ENCODE measurements at places on chromosomes 1 and 21.

GRCh38 chr1:231828182-231828920 lies 201.8 kb downstream of the DISC1 start:
- DNase-seq, result no peak

DNA sequence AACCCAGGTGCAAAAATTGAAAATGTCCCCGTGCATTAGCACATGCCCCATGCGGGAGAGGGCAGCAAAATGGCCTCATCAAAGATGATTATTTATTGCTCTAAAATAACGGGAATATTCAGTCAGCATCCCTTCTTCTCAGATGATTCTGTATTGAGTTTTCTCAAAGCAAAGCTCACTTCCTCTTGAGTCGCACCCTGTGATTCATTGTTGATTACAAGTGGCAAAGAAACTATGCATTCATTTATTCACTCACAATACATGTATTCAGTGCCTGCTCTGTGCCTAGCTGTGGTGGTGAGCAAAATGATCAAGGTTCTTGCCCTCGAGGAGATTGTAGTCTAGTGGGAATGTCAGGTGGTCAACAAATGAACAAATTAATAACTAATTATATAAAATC lies 226.0 kb upstream of the KAZN start:
- no peak for DNase-seq

GRCh38 chr1:56034847-56035481 lies 544.4 kb downstream of the PLPP3 start:
- DNase-seq, result no peak

GRCh38 chr1:177965293-177965692 lies 4.6 kb downstream of the SEC16B start:
- DNase-seq, result no peak

GRCh38 chr1:53023546-53023945 lies 38.5 kb upstream of the PODN start:
- no peak for DNase-seq

DNA sequence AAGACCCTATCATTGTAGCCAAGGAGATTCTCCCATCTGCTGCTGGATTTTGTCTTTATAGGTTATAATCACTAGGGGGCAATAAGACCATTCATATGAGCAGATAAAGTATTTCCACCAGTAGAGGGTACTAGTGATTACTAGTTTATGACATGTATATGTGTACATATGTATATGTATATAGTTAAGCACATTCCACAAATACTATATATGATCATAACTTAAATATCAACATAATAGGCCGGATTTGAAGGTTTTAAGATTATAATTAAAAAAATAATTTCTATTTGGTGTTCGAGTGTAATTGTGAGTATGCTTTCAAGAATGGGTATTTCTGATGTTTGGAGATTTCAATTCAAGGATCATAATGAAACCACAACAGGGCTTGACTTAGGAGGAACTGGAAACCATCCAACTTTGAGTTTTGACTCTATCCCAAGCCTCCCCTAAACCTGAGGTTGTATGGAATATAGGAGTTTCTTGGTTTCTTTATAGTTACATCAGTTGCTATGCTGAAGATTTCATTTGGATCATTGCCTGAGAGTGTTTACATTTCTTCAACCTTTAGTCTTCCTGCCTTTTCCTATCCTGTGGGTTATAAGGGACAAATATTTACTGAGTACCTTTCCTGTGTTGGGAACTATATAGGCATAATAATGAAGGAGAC lies 16.9 kb downstream of the TCEANC2 start:
- peak; percentile 23 for DNase-seq

DNA sequence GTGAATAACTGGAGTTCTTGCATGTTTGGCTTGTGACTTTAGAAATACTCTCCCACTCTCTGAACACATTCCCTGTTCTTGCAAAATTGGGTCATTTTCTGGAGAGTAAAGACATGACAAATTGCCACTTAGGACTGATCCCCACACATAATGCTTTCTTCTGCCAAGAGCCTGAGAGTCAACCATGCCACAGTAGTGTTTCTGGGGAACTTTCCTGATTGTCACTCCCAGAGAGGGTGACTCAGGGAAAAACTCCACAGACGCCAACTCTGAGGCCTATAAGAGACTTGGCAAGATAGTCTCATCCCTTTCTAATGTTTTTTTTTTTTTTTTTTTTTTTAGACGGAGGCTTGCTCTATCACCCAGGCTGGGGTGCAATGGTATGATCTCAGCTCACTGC lies 157.8 kb downstream of the ATG4C start:
- no peak for DNase-seq

- no peak for DNase-seq
These were observed 129.8 kb upstream of the CHODL start for GRCh38 chr21:18114810-18115209.

- no peak for DNase-seq
These were observed 12.2 kb downstream of the ZNF697 start for GRCh38 chr1:119635811-119636390.

GRCh38 chr1:227944090-227944930 lies 3.4 kb downstream of the WNT9A start:
- DNase-seq, result no peak

DNA sequence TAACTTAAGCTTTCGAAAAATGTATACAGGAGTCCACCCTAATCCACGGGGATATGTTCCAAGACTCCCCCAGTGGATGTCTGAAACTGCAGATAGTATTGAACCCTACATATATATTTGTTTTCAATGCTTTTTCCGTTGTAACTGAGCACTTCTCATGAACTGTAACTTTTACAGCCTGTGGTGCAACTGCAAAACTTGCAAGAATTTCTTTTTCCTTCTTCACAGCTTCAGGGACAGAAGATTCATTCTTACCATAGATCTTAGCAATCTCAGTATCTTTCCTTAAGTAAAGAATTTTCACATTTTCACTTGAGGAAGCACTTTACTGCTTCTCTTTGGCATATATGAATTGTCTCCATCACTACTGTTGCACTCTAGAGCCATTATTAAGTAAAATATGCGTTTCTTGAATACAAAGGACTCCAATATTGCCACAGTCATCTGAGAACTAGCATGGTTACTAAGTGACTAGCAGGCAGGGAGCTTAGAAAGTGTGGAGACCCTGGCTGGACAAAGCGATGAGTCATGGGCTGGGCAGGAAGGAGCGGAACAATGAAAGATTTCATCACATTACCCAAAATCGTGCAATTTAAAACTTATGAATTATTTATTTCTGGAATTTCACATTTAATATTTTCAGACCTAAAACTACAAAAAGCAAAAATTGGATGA lies 14.1 kb downstream of the DPYD start:
- no peak for DNase-seq

DNA sequence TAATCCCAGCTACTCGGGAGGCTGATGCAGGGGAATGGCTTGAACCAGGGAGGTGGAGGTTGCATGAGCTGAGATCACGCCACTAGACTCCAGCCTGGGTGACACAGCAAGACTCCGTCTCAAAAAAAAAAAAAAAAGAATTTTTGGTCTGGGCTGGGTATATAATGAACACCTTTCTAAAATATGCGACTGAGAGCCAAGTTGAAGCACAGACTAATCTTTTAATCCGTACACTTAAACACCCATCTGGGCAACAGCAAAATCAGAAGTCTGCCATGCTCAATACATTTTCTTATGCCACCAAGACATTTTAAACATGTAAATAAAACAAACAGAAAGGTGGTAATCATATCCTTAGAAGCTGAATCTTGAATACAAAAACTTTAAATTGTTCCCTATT lies 31.6 kb upstream of the ABCB10 start:
- DNase-seq, result no peak

DNA sequence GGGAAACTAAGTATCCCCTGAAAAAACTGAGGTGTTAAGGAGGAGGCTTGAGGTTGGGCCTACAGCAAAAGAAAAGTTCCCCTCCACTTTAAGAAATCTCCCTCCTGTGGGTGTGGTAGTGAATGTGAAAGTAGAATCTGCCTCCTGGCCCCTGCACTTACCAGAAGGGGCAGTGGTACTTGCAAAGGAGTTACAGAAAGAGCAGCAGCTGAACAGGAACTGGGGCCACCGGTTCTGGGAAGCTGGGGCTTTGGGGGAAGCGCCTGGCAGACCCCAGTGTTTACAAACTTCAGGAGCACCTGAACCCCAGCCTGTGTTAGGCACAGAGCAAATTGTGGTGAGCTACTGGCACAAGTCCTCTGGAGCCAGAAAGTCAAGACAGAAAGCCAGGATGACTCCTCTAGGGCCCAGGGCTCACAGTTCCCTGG lies 250.2 kb upstream of the FGGY start:
- DNase-seq, result peak; percentile 46

DNA sequence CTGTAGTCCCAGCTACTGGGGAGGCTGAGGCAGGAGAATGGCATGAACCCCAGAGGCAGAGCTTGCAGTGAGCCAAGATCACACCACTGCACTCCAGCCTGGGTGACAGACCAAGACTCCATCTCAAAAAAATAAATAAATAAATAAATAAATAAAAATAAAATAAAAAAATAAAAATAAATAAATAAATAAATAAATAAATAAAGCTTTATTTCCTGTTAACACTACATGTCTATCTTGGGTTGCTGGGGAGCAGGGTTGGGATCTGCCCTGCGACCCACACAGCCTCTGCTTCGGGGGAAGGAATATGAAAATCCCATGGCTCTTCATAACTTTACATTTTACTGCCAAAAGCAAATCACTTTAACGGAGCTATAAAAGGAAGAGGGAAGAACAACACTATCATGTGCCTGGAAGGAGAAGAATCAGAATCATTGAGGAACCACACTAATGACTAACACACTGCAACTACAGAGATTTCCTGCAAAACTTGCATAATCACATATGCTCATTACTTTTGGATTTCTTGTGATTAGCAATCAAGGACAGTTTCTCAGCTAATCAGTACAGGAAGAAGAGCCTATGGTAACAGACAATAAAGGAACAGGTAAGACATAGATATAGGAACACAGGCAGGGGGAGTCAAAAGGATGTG lies 72.8 kb upstream of the CD55 start:
- no peak for DNase-seq

DNA sequence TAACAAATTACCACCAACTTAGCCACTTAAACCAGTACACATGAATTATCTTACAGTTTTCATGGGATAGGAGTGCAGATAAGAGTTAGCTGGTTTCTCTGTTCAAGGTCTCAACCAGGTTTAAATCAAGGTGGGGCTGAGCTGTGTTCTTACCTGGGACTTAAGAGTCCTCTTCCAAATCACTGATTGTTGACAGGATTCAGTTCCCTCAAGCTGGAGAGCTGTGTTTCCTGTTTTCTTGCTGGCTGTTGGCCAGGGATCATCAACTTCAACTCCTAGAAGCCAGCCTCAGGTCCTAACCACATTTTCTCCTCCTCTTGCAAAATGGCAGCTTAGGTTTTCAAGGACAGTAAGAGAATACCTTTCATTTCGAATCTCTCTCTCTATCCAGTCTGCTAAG lies 123.8 kb upstream of the CHRM3 start:
- DNase-seq, result no peak

DNA sequence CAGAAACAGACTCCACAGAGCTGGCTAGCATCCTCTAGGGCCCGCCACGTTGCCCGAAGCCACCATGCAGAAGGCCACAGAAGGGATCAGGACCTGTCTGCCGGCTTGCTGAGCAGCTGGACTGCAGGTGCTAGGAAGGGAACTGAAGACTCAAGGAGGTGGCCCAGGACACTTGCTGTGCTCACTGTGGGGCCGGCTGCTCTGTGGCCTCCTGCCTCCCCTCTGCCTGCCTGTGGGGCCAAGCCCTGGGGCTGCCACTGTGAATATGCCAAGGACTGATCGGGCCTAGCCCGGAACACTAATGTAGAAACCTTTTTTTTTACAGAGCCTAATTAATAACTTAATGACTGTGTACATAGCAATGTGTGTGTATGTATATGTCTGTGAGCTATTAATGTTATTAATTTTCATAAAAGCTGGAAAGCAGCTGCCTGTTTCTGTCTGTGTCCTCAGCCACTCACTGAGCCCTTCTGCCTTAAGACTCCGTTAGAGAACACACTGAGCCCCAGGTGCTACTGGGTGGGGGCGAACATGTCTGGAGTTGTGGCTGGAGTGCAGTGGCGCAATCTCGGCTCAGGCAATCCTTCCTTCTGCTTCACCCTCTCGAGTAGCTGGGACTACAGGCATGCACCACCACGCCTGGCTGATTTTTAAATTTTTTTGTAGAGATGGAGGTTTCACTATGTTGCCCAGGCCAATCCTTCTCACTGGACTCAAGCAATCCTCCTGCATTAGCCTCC lies 14.8 kb downstream of the MFSD2A start:
- DNase-seq, result no peak

DNA sequence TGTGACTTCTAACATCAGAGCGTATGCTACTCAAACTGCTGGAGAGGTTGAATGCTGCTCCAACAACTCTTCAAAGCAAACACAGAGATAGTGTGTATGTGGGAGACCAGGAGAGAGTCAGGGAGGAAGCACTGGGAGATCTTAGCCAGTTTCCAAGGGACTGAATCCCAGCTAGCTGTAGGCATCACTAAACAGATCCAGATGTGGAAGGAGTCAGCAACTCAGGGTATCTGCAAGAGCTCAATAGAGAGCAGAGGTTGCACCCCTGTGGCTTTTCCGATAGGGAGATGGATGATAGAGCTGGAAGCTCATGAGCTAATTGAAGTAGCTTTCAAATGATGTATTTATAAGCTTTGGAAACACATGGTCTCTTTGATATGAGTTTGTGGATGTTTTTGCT lies 168.9 kb upstream of the HOOK1 start:
- DNase-seq, result no peak

DNA sequence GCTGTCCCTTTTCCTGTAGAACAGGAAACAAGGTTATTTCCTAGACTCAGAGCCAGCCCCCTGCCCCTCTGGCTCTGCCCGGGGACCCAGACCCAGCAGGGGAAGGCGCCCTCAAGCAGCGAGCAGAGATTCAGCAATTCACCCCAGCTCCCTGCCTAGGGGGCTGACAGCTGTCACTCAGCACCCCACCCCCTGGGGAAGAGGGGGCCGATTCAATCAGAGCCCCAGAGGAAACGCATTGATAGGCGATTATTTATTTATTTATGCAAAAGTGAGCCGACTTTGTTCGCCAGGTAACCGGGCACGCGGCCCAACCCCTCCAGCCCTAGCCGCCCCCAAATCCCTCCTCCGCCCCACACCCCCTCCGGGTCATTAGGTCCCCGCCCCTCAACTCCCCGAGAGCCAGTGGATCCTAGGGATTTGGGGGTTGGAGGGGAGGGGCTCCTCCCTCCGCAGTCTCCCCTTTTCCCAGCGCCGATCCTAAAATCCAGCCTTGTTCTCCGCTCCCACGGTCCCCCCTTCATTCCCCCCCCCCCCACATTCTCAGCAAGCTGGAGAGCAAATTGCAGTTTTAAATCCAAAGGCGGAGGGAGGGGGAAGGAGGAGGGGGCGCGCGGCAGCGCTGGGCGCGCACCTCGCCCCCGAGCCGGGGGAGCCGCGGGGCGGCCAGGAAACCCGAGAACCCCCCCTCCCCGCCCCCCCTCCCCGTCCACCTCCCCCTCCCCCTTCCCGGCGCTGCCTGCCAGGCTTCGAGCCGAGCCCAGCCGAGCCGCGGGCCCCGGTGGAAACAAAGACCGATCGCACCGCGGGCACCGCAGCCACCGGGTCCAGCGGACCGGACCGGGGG lies 1.3 kb downstream of the AHDC1 start:
- DNase-seq, result no peak

DNA sequence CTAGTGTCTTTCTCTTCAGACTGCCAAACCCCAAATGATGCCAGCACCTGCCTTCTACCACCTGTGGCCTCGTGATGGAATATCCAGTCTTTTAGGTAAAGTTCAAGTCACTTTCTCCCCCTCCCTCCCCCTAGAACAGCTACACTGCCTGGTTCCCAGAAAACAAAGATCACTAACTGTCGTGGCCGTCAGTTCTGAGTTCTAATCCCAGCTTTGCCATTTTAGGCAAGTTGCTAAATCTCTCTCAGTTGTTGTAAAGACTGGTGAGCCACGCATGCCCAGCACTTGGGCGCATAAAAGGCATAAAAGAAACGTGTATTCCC lies 648 bp upstream of the TRAPPC3 start:
- no peak for DNase-seq

- DNase-seq, result no peak
These were observed 120.4 kb downstream of the SIPA1L2 start for GRCh38 chr1:232509570-232509969.

Data from GM18507 (cell line).